ENCODE measurements at places on chromosomes 5 and 9. TPM values are rescaled to one million over a fixed set of nuclear protein-coding genes. Genes with fewer than 3 reads are reported as not detected.

Gene FOXD4L4
- total RNA-seq, result 0.09 TPM

Gene APBA1
- 8.2 TPM for total RNA-seq

Gene C5orf63
- total RNA-seq, result 1.8 TPM

Gene IRX2
- 0.98 TPM for total RNA-seq

Gene ATP6V1G1
- total RNA-seq, result 135 TPM

Gene TLX3
- total RNA-seq, result not detected

Gene FREM1
- under 0.01 TPM for total RNA-seq

Gene FOXD4
- 0.17 TPM for total RNA-seq

Gene GARIN3
- not detected for total RNA-seq

Gene KCNV2
- total RNA-seq, result not detected

Gene CFAP77
- 0.34 TPM for total RNA-seq

Gene DPM2
- total RNA-seq, result 10.7 TPM

Gene INSYN2B
- total RNA-seq, result 0.87 TPM

Gene FOXD4L6
- not detected for total RNA-seq

Gene PAPPA
- 0.09 TPM for total RNA-seq

Gene SPATA9
- total RNA-seq, result not detected

Gene NOXA1
- 2.3 TPM for total RNA-seq

Gene HSD17B4
- 144 TPM for total RNA-seq

Gene SLC25A2
- total RNA-seq, result 0.09 TPM

Gene TLE1
- total RNA-seq, result 59.9 TPM

Gene PIP5K1B
- total RNA-seq, result 0.11 TPM

Gene TMEM232
- 1.0 TPM for total RNA-seq

Gene DBH
- not detected for total RNA-seq

Gene SH3PXD2B
- 20.9 TPM for total RNA-seq

Gene EDIL3
- 0.22 TPM for total RNA-seq

Gene OR1J1
- total RNA-seq, result not detected

Gene IL6ST
- 908 TPM for total RNA-seq

Gene DMRT3
- not detected for total RNA-seq

Gene ENTPD8
- 0.33 TPM for total RNA-seq

Gene TOR2A
- 4.9 TPM for total RNA-seq

Gene FOXD1
- total RNA-seq, result 0.09 TPM

Gene FGF1
- total RNA-seq, result 0.09 TPM

Gene NR2F1-AS1
- 31.0 TPM for total RNA-seq

Gene LRRC26
- total RNA-seq, result not detected

Gene CDX1
- under 0.01 TPM for total RNA-seq

Gene PCDHGA9
- total RNA-seq, result 2.0 TPM

Gene C1QTNF2
- 0.11 TPM for total RNA-seq

Gene LCNL1
- total RNA-seq, result not detected

Gene GALT
- 29.8 TPM for total RNA-seq

Gene KIAA0825
- 3.4 TPM for total RNA-seq

Gene STKLD1
- 0.98 TPM for total RNA-seq

Gene SLC36A2
- total RNA-seq, result not detected

Gene KIF20A
- 8.3 TPM for total RNA-seq

Gene PCDHGC5
- 0.52 TPM for total RNA-seq

Gene PCDHB10
- 1.0 TPM for total RNA-seq

Gene DPYSL3
- total RNA-seq, result 18.3 TPM

Gene CER1
- total RNA-seq, result not detected

Gene PCDHGB1
- total RNA-seq, result 1.6 TPM

Gene ABLIM3
- total RNA-seq, result 24.2 TPM

Gene NPR2
- total RNA-seq, result 0.43 TPM

Gene PRDM12
- total RNA-seq, result not detected
